ENCODE measurements at places on chromosomes 5 and 9.

- DNase-seq, result peak; percentile 25
Observed at GRCh38 chr9:120257483-120257882, 322.5 kb downstream of the CDK5RAP2 start.

DNA sequence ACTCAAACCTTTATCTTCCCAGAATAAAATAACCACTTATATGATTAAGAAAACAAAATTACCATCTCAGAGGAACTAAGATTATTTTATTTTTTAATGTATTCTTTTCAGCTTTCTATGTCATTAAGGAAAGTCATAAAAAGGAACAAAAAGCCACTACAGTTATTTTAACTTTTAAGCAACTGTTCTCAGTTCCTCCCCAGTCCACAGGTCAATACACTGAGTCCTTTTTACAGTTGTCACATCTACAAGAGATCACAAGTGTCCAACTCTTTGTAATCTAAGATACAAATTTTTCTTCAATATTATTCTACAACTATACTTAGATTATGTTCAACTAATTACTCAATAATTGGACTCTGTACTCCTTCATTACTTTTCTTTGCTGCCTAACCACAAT, 782.8 kb upstream of the ACO1 start:
- no peak for DNase-seq

- DNase-seq, result no peak
Observed at GRCh38 chr5:61974680-61975079, 331.3 kb upstream of the KIF2A start.

DNA sequence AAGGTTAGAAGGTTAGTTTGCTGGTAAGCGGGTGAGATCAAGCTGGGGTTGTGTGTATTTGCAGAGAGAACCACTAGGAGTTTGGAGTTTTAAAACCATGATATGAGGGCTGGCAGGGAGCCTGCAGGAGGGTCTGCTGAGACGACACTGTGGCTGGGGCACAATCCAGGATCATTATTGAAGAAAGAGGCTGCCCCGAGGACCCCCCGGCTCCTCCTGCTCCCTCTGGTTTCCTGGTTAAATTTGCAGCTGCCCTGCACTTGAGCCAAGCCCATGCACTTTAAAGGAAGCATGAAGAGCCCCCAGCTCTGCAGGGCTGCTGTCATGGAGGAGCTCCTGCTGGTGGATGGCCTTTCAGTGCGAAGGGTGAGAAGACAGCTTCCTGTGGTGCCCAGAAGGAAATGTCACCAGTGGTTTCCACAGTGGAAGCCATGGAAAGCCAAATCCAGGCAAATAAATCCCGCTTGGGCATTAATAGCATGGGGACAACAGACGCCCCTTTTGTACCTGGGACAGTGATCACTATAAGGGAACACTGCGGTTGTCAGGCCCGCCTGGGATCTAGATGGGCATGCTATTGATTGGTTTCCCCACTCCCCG, 140.7 kb downstream of the NSG2 start:
- no peak for DNase-seq

DNA sequence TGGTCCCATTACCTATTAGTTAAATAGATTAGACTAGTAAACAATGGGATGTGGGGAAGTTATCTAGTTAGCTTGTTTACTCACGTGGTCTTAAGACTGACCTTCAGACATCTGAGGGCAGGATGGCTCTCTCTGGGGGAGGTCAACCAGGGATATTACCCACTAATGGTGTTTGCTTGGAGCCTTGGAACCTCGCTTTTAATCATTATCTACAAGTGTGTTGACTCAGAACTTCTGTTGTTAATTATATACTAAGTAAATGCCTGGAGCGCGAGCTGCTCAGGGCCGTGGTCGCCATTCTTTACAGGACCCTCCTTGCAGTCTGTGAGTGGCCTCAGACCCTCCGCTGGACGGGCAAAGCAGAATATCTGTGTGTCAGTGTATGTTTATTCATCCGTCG, 48.5 kb upstream of the ZNF354A start:
- DNase-seq, result no peak

DNA sequence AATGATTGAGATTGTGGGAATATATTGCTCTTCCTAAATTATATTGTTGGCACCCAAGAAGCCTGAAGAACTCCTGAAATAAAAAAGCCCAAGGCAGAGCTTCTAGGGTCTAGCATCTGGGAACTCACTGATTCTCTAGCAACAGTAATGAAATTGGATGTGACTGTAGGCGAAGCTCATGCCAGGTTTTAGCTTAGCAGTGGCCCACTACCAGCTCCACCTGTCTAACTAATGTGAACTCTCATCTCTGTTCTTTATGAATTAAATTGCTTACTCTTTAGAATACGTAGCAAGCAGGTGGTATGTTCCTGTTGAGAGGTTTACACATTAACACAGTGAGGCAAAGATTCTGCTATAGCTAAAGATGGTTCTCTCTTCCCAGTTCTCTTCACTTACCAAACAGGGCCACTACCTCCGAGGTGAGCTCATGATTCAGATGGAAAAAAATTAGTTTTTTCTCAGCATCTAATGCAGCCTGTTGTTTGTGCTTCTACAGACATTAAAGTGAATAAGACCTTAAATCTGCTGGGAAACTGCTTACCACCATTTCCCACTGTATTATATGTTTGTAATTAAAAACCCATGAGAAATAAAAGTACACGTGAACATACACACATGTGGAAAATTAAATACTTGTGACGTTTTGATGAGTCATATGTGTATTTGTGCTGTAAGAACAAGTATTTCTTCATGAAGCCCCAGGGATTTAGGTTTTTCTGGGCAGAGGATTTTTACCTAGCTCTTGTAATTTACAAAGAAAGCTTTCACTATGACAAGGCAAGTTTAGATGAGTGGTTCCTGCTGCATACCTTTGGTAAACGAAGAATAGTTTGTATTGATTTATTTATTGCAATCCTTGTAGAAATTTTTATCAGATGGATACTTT, 360.1 kb downstream of the KDM4C start:
- peak; percentile 71 for DNase-seq

- no peak for DNase-seq
Observed at GRCh38 chr9:29806937-29807618, 2233.8 kb upstream of the C9orf72 start.

DNA sequence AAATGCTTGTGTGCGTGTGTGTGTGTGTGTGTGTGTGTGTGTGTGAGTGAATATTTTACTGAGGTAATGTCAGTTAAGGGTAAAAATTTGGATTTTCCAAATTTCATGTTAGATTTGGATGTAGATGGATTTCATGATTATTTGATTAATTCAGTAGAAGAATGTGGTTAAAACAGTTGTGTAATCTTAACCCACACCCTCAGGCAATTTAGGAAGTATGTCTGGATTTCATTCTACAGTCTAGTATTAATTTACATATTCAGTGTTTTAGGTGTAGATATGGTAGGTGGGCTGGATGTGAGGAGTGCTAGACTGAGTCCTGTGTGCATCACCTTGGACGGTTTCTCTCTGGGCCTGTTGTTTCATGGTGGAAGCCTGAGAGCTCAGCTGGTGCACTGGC, 99.1 kb upstream of the CKMT2 start:
- DNase-seq, result no peak

GRCh38 chr5:124747791-124748686, 1.6 kb upstream of the ZNF608 start:
- DNase-seq, result peak; percentile 73

GRCh38 chr5:179242676-179243075, 102.6 kb downstream of the ADAMTS2 start:
- DNase-seq, result no peak

DNA sequence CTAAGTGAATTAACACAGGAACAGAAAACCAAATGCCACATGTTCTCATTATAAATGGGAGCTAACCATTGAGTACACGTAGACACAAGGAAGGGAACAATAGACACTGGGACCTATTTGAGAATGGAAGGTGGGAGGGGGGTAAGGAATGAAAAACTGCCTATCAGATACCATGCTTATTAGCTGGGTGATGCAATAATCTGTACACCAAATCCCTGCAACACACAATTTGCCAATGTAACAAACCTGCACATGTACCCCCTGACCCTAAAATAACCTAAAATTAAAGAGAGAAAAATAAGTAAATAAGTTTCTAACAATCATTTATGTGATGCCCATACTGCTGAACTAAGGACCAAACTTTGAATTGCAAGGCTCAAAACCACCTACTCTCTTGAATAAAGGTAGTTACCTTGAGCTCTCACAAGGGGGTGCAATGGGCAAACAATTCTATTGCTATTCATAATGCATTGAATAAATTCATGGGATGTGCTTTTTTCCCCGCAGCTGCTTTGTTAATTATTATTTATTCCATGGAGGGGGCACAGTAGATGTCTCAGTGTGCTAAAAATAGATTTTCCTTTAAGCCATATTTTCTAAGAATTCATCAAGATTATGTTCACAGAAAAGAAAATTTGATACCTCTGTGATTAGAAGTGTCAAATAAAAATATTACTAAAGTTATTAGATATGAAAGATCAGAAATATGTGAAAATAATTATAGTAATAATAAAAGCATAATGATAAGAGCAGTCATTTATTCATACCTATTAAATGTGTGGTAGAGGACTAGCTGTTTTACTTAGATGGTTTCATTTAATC, 76.2 kb upstream of the PTPN3 start:
- peak; percentile 78 for DNase-seq

DNA sequence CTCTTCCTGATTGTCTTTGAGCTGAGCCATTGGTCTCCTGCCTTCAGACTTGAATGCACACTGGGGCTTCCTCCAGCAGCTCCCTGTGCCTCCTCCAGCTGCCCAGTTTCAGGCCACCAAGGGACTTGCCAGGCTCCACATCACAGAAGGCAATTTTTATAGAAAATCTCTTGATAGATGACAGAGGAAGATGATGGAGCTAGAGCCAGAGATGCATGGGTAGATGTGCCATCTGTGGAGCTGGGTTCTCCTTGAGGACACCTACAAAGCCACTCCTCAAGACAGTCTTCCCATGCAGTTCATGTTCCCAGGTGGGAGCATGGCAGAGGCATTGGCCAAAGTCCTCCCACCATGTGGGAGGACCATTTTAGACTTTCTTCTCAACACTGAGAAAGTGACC, 239.6 kb upstream of the IRX1 start:
- no peak for DNase-seq

DNA sequence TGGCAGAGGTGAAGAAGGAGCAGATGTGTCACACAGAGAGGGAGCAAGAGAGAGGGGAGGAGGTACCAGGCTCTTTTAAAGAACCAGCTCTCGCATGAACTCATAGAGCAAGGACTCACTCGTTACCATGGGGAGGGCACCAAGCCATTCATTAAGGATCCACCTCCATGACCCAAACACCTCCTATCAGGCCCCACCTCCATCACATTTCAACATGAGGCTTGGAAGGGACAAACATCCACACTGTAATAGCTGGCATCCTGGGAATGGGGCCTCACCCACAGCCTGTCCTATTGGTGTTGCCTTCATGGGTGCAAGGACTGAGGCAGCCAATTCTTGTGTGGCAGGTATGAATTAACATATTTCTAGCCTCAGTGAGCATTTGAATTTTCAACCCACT, 11.6 kb upstream of the TNFAIP8 start:
- DNase-seq, result no peak

DNA sequence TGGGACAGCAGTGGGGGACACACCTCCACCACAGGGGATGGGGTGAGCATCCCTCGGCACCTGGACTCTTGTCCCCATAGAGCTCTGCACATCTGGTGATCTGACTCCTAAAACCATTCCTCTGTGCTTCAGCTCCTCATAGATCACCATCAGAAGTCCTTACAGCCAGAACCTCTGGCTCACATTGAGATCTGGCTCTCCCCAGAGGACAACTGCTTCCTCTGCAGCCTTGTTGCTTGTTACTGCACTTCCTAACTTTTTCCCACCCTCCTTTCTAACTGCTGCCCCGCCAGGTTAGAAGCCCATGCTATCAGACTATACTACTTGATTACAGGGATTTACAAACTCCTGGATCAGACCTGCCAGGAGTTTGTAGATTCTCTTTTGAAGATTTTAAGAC, 64.5 kb downstream of the ARSB start:
- DNase-seq, result no peak

- no peak for DNase-seq
Observed at GRCh38 chr9:27460226-27461023, 63.7 kb upstream of the IFNK start.

DNA sequence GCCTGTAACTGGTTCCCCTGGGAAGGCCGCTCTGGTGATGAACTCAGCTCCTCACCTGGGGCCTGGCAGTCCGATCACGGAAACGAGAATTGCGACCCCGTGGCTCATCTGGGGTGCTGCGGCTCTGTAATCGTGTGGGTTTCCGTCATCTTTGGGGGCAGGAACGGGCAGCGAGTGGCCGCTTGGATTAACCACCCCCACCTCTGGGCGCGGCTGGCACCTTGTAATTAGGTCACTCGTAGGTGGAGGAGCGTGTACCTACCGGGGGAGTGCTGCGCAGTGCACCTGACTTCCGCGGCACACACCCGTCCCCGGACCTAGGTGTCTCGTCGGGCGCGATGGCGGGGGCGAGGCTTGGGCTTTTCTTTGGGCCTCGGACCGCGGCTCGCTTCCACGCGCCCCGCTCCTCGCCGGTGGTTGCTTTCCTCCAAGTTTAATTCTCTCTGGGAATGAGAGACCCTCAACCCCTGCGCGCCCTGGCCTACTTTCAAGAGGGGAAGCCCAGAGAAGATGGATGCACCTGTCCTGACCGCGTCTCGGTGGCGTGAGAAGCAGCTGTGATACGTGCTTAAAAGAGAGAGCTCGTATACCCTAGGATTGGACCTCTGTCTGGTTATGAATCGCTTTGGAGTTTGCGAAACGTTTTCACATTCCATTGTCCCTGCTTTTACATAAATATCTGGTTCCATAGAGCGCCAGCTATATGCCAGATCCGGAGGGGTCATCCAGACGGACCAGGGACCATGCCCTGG, 744 bp upstream of the PPP2CA start:
- DNase-seq, result peak; percentile 33

DNA sequence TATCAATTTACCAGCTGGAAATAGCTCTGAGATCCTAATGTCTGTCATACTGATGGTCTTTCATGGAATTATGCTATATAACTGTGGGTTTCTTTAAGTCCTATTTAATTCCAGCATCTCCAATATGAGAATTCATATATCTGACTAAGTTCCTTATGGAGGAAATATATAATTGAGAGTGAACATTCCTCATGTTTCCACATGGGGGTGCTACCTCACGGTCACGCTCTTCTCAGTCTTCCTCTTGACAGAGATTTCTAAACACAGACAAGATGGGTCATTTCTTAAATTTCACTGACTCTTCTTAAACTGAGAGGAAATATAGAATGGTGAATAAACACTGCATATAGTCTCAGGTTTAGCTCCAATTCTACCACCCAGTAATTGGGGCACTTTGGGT, 212.1 kb downstream of the SLF1 start:
- DNase-seq, result no peak

DNA sequence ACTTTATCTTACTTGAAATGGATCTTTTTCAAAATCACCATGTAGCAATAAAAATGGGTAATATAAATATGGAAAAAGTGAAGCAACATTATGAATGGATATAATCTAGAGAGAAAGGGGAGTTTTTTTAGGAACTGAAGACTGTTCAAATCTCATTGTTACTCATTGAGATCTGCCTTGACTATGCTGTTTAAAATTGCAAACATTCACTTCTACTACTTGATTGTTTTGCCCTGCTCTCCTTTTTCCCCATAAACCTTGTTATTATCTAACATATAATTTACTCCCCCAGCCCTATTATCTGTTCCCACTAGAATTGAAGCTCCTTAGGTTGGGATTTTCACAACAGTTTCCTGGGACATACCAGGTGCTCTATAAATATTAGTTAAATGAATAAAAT, 22.0 kb downstream of the PAM start:
- no peak for DNase-seq
